CD4-positive, CD25-positive, alpha-beta regulatory T cell (primary cell): ENCODE measurements at places on chromosomes 1 and 21.

- peak; percentile 55 for DNase-seq
Measured at GRCh38 chr21:38741092-38741949, 64.4 kb upstream of the ETS2 start.

GRCh38 chr1:93323185-93323820, 22.4 kb upstream of the DR1 start:
- DNase-seq, result no peak

- no peak for DNase-seq
Measured at GRCh38 chr1:178324003-178324402, 172.8 kb downstream of the CLEC20A start.

DNA sequence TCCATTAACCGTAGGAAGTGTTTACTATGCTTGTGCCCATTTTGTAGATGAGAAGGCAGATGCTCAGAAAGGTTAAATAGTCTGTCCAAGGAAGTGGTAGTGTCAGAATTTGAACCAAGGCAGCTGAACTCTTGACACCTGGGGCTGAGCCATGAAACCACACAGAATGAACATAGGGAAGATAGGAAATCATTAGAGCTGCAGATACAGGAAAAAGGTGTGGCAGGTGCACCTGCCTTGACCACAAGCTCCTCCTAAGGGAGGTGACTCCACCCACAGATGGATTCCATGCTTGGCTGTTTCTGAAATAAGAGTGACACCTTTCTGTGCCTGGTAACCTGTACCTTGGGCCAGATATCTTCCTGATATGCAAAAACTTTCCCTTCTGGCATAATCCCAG, 69.9 kb upstream of the IGSF21 start:
- no peak for DNase-seq

DNA sequence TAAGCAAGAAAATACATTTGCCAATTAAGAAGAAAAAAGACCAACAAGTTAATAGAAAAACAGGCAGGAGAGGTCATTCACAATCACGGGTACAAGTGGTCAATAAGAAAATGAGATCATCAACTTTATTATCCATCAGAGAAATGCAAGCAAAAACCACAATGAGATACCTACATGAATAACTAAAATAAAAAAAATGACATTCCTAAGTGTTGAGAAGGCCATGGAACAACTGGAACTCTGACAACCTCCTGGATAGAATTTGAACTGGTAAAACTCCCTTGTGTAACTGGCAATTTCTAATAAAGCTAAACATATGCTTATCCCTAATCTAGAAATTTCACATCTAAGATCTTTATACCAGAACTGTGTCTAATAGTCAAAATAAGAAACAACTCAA, 135.4 kb upstream of the BACE2 start:
- DNase-seq, result no peak
